HT1080 (cell line): ENCODE measurements at places on chromosomes 1 and 21. TPM values are rescaled to one million over a fixed set of nuclear protein-coding genes. Genes with fewer than 3 reads are reported as not detected.

HAO2 gene
- not detected in 2 replicates for total RNA-seq

FAM20B gene
- total RNA-seq: 23.2 and 24.9 TPM in 2 replicates

CD164L2 gene
- total RNA-seq: not detected in 2 replicates

PGLYRP4 gene
- not detected in 2 replicates for total RNA-seq

TRIM45 gene
- total RNA-seq: 2.0 and 3.7 TPM in 2 replicates

CLIC4 gene
- 108 and 122 TPM in 2 replicates for total RNA-seq

AJAP1 gene
- total RNA-seq: 26.1 and 26.4 TPM in 2 replicates

OR2M3 gene
- total RNA-seq: 0.02 TPM in 1 of 2 replicates, not detected in the other
